Activated CD4-positive, alpha-beta memory T cell treated with anti-CD3 and anti-CD28 coated beads, Interleukin-2, amount 10 ng/mL, durations not matched to agents 7 days and 5 days (primary cell): ENCODE measurements at places on chromosomes 13 and 19. TPM values are rescaled to one million over a fixed set of nuclear protein-coding genes. Genes with fewer than 3 reads are reported as not detected.

Gene FOXA3
- total RNA-seq, result not detected

Gene ADPRHL1
- total RNA-seq, result 0.71 TPM

Gene IGSF23
- total RNA-seq, result not detected

Gene ZNF132
- 4.5 TPM for total RNA-seq

Gene COL5A3
- 1.1 TPM for total RNA-seq

Gene ZSWIM9
- total RNA-seq, result 7.8 TPM

Gene NLRP9
- total RNA-seq, result not detected

Gene SLC1A6
- not detected for total RNA-seq

Gene SLC25A30
- 17.6 TPM for total RNA-seq

Gene PCP2
- total RNA-seq, result 1.9 TPM

Gene WDR87
- total RNA-seq, result not detected

Gene KATNAL1
- 29.4 TPM for total RNA-seq

Gene SNRPD2
- 519 TPM for total RNA-seq

Gene LIPE
- total RNA-seq, result 37.2 TPM

Gene TINCR
- total RNA-seq, result 0.53 TPM

Gene FAM83E
- 2.6 TPM for total RNA-seq

Gene PDX1
- total RNA-seq, result not detected

Gene PSG5
- total RNA-seq, result not detected

Gene TMPRSS9
- not detected for total RNA-seq

Gene FCAR
- not detected for total RNA-seq

Gene KCNK6
- 14.3 TPM for total RNA-seq

Gene ZNF415
- 0.33 TPM for total RNA-seq

Gene GIPR
- 11.4 TPM for total RNA-seq

Gene ZNF442
- 0.86 TPM for total RNA-seq

Gene SIGLEC5
- total RNA-seq, result not detected

Gene ZNF66
- total RNA-seq, result 7.5 TPM

Gene CEACAM21
- total RNA-seq, result 77.0 TPM
